ENCODE measurements at places on chromosomes 7 and 10.
A peak's percentile ranks its signal among the peaks of the same experiment; 100 is the strongest.

- DNase-seq: no peak
Observed at GRCh38 chr7:47488201-47488968, 93.5 kb downstream of the TNS3 start.

GRCh38 chr10:119217991-119218490 is 10.7 kb downstream of the GRK5 start:
- no peak for DNase-seq

GRCh38 chr10:9302140-9302746 is 1247.8 kb downstream of the GATA3 start:
- peak; percentile 66 for DNase-seq

DNA sequence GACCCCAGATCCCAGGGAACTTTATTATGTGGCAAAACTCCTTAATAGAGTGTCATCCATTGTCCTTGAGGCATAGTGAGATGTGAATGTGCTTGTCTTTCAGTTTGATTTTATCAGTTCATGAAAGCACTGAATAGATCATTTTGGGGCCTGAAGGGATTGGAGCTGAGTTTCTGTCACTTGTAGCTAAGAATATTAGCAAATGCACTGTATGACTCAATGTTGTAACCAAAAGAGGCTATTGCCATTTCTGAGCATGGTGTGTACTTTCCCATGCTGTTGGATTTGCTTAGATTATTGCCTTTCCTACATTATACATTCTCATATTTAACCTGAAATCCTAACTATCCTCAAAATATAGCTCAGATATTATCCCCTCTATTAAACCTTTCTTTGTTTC is 130.4 kb downstream of the PRKG1 start:
- no peak for DNase-seq

GRCh38 chr10:62453274-62453673 is 79.1 kb downstream of the ZNF365 start:
- DNase-seq: no peak

DNA sequence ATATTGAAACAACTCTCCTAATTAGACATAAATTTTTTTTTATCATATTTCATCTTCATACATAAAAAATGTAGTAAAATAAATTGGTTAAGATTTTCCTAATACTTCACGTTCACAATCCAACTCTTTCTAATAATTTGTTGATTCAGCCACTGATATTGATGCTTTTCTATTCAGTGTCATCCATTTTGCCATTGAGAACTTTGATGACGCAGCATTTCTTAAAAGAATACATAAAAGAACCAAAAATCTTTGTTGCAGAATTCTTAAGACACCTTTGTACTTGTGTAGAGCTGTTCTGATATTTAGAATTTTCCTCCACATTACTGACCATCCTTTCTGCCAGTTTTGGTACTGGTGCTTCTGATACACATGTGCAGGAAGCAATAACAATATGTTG is 52.6 kb downstream of the LOXL4 start:
- no peak for DNase-seq

GRCh38 chr7:89813081-89813480 is 341.2 kb upstream of the STEAP1 start:
- no peak for DNase-seq

GRCh38 chr10:57218382-57218781 is 857.3 kb upstream of the ZWINT start:
- DNase-seq: no peak

DNA sequence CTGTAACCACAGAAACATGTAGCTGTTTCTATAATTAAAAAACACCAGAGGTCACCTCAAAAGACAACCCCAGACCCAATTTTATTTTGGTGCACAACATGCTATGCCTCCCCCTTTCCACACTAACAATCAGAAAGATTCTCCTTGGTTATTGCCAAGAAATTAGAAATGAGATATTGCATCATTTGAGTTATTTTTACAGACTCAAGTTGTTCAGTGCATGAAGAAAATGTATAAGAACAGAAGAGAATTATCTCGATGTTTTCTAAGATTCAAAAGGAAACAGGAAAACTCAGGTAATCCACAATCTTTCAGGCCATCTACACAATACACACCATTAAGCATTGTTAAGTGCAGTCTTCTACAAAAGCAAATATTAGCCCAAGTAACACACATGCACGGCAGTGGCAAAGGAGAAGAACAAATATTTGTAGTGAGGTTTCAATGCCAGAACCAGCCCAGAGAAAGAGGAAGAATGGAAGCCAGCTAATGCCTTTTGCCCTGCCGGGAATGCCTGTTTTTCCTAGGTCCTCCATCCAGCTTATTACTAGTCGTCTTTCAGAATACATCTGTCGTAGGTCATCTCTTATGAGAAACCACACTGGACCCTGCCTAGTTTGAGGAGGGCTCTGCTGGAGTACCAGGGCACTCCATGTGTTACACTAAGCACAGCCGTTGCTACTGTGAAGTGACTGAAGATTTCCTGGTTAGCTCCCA is 67.6 kb upstream of the C1GALT1 start:
- no peak for DNase-seq

GRCh38 chr10:129678186-129678585 is 211.1 kb downstream of the MGMT start:
- no peak for DNase-seq

GRCh38 chr7:1977059-1977875 is 255.5 kb downstream of the MAD1L1 start:
- no peak for DNase-seq

- DNase-seq: no peak
Observed at GRCh38 chr10:107687701-107688100, 523.2 kb upstream of the SORCS1 start.

GRCh38 chr10:57303566-57303965 is 942.5 kb upstream of the ZWINT start:
- DNase-seq: no peak

- DNase-seq: no peak
Observed at GRCh38 chr7:157043745-157044144, 33.3 kb upstream of the MNX1 start.

DNA sequence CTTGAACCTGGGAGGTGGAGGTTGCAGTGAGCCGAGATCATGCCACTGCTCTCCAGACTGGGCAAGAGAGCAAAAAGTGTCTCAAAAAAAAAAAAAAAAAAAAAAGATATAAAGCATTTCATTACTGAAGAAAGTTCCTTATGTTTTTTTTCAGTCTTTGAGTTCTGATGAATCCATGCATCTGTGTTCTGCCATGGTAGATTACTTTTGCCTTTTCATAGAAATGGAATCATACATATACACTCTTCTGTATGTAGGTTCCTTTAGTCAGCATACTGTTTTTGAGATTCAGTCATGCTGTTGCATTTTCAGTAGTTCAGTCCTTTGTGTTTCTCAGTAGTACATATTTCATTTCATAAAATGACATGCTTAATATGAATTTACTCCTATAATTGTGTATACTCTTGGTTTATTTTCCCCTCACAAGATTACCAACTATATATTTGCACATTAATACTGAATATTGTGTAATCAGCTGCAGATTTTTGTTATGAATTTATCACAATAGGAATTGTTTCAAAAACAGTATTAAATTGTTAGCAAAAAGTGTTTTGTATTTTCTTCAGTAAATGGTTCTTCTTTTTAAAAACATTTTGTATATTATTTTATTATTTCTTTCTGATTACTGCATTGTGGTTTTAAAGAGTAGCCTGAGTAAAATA is 2.8 kb upstream of the ZNF777 start:
- no peak for DNase-seq

DNA sequence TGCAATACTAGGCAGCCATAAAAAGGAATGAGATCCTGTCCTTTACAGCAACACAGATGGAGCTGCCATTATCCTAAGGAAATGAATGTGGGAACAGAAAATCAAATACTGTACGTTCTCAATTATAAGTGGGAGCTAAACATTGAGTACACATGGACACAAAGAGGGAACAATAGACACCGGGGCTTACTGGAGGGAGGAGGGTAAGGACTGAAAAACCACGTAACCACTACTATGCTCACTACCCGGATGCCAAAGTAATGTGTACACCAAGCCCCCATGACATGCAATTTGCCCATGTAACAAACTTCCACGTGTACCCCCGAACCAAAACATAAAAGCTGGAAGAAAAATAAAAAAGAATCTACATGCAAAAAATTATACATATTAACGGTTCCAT is 587.0 kb downstream of the PARD3 start:
- DNase-seq: no peak

GRCh38 chr10:84511106-84511505 is 182.7 kb downstream of the CCSER2 start:
- no peak for DNase-seq

GRCh38 chr7:80829527-80829926 is 89.3 kb downstream of the SEMA3C start:
- no peak for DNase-seq

DNA sequence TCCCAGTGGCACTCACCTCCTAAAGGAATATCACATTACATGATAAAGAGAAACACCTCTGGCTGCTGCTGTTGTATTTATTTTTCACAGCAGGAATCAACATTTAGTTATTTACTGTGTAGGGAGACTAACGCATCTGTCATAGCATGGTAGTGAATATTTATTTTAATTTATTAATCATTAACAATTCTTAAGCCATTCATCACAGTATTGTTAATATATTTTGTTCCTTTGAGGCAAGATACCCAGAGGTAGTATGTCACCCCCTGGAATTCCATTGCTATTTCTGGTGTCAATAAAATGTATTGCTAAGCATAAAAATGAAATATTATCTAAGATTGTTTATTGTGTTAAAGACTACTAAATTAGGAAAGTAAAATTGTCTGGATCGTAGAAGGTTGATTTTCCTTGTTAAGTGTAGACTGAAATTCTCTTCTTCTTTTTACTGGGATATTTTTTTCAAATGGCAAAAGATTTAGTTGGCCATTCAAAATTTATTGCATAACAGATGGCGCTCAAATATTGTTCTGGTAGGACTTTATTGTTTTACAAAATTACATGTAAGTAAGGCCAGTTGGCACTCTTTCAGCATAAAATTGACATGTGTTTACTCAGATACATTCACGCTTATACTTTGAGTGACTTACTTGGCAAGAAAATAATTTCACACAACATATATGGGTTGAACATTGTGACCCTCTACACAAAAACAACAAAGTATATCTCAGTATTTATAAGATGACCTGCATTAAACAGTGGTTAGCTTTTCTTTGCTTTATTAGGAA is 1358.7 kb upstream of the SORCS1 start:
- no peak for DNase-seq
